ENCODE measurements at places on chromosomes 4 and X. TPM values are rescaled to one million over a fixed set of nuclear protein-coding genes. Genes with fewer than 3 reads are reported as not detected.
A peak's percentile ranks its signal among the peaks of the same experiment; 100 is the strongest.

SH3TC1 gene
- 2.2 TPM for total RNA-seq

BCLAF3 gene
- total RNA-seq: 1.9 TPM

- no peak for DNase-seq
Measured at GRCh38 chr4:180557950-180558349, 1685.3 kb upstream of the TENM3 start.

- DNase-seq: no peak
Measured at GRCh38 chr4:79446145-79446544, 38.1 kb upstream of the GK2 start.

DNA sequence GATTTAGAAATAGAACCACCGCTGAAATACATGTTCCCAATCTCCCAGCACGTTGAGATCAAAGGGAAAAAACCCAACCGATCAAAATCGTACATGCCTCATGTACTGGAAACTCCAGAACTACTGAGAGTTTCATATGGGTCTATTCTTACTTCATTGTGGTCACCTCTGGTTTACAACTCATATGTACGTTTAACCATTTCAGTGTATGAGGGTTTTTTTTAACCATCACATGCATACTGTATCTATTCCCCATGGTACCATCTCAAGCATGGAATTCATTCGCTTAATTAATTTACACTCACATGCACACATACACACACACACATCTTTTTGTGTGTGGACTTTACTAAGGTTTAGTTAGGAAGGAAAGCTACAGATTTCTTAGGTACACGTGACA is 46.0 kb upstream of the CLNK start:
- no peak for DNase-seq

GRCh38 chr4:113950207-113950606 is 29.2 kb downstream of the ARSJ start:
- no peak for DNase-seq

DNA sequence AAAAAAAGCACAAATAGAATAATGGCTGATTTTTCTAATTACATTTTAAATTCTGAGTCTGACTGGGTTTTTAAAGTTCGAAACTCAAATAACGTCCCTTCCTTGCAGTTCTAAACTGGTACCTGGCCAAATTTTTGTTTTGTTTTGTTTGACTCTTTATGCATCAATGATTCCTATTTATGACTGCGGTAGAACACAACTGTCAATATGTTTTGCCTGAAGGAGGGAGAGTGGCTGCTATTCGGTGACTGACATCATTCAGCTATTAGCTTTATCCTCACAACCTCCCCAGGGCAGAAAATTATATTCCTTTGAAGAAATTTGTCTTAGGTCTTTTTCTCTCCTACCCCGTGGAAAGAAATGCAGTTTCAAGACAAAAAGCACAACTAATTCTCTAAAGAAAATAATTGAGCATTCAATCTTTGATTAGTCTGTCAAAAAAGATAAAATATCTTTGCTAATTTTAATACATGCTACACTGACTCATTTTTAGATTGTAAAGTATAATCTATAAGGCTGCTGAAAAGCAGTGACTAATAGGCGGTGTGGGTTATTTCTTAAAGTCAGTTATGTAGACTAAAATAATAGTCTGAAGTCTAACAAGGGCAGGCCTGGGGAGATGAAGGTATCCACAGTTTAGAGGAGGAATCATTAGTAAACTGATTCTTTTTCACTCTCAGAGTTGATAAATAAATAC is 61.9 kb downstream of the TMEM150C start:
- no peak for DNase-seq

GRCh38 chr4:125322366-125322730 is 7.6 kb downstream of the FAT4 start:
- DNase-seq: peak; percentile 25

GRCh38 chrX:57104406-57104805 is 16.9 kb downstream of the SPIN2B start:
- no peak for DNase-seq

DNA sequence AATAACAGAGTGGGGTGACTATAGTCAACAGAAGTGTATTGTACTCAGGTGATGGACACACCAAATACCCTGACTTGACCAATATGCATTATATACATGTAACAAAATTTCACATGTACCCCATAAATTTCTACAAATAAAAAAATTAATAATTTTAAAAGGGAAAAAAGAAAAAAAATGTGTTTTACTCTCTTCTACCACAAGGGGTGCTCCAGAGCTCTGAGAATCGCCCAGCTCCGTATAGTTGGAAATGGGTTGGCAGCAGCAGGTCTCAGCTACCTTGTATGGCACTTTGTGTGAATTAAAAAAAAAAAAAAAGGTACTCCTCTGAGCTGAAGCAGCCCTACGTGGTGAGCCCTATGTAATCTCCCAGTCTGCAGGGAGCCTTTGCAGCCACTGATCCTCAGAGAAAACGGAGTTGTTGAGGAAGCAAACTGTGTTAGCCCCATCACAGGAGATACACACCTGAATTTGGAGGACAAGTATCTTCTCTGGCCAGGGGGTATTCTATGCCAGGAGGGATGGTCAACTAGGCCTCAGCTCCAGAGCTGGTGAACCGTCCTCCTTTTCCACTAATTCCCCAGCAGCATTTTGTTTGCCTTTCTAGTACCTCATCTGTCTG is 17.2 kb upstream of the POLA1 start:
- no peak for DNase-seq

All from H4 (cell line).